Activated CD4-positive, alpha-beta T cell treated with anti-CD3 and anti-CD28 coated beads, Interleukin-2, amount 10 ng/mL, durations not matched to agents 7 days and 5 days (primary cell): ENCODE measurements at places on chromosomes 1 and 21. TPM values are rescaled to one million over a fixed set of nuclear protein-coding genes. Genes with fewer than 3 reads are reported as not detected.

GRCh38 chr1:21623410-21623961 is 45.7 kb downstream of the RAP1GAP start:
- DNase-seq: no peak

GRCh38 chr1:12184008-12184681 is 17.4 kb downstream of the TNFRSF1B start:
- no peak for DNase-seq

DNA sequence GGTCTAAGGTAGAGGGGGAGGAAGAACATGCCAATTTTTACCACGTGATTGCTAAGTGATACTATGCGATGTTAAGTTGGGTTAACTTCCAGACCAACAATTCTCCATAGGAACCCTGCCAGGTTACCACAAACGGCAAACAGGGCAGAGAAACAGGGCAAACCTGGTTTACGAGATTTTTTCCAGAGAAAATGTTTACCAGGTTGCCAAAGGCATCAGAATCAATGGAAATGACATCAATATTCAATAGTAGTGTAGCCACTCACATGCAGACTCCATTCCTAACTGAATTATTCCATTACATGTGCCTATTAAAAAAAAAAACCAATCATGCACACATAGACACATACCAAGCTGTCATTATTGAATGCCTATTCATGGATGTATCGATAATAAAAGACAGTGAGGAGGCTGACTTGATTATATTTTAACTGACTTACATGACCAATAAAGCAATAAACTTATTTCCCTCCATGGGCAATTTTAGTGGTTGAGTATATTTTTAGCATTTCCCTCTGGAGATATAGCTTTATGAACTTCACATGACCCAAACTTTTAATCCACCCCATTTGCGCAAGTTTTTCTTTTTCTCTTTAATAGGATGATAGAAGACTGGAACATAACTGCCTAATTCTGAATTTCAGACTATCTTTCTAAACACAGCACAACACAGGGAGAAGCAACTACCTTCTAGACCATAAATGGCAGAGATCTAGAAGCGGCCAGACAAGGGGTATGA is 40.5 kb upstream of the KCNE1 start:
- no peak for DNase-seq

DNA sequence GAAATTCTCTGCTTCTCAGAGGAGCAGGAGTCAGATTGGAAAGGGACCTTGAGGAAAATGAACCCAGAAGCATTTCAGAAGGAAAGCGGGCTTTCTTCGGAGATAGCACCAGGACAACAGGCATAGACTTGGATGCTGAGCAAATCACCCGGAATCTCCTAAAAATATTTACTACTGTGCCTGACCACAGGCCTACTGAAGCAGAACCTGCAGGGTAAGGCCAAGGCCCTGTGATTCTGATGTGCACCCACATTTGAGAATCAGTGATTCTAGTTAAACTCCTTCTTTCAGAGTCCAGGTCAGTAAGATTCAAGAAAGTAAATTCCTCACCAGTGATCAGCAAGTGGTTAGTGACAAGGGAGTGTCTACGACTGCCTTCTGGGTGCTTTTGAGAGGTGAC is 307.3 kb upstream of the DUSP10 start:
- DNase-seq: no peak

The BARHL2 gene
- not detected for total RNA-seq
